ENCODE measurements at places on chromosomes 7 and 10.

- no peak for DNase-seq
Measured at GRCh38 chr10:93376372-93377293, 105.5 kb downstream of the MYOF start.

DNA sequence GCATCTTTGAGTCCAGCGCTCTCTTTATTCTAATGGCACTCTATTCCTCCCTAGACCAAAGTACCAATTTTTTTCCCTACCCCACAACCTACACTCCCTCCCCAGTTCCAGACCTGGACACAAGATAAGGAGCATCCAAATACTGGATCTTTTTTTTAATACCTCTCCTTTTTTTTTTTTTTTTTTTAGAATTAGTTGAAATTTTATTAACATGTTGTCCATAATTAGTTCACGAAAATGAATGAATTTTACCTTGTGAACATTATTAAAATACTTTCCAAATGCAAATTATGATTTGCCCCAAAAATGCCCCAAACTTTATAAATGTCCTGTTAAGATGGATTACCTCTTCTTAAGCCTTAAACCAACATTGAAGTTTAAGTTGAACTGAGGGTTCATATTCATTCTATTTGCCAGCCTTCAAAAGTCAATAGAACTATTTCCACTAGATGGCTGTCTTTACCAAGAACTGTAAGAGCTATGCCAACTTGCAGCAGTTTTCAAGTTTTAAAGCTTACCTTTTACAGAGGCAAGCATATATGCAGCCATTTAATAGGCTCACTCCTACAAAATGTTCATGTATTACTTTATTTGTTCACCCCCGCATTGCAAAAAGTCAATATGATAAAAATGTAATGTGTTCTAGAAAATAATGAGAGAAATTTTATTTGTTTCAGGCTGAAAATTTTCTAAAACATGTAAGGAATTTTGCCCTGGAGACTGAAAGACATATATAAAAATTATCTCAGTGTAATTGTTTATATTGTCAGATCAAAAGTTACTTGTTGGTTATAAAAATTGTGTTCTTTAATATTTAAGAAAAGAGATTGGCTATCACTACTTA is 39.7 kb upstream of the TNKS2 start:
- no peak for DNase-seq

GRCh38 chr10:105925045-105925785 is 1239.3 kb downstream of the SORCS1 start:
- DNase-seq: no peak

GRCh38 chr7:34759477-34760125 is 101.6 kb downstream of the NPSR1 start:
- no peak for DNase-seq

DNA sequence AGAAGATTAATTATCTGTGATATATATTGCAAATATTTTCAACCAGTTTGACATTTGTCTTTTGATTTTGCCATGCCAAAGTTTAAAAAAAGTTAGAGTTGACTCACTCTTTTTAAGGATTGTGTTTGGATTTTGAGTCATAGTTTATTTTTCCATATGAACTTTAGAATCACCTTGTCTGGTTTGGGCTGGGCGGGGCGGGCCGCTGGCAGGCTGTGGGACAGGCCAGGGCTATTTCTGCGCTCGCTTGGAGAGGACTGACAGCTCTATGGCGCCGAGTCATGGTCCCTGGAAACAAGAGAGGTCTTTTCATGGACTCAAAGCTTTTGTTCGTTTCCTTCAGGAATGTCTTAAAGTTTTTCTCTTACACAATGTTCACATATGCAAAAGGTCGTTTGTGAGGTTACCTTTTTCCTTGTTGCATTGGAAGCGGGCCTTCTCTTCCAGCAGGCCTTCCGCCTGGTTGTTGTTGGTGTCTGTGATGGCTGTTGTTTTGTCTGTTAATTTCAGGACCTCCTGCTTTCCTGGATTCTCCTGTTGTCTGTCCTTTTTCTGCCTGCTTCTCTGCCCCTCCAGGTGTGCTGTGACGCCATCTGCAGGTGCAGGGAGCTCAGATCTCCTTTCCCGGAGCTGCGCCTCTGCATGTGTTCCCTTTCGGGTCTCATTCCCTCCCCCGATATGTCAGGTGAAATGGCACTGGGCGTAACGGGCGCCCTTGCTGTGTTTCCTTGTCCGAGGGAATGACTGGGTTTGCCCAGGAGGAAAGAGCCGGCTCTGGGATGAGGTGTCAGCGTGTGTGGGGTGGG is 53.8 kb downstream of the INPP5A start:
- no peak for DNase-seq

DNA sequence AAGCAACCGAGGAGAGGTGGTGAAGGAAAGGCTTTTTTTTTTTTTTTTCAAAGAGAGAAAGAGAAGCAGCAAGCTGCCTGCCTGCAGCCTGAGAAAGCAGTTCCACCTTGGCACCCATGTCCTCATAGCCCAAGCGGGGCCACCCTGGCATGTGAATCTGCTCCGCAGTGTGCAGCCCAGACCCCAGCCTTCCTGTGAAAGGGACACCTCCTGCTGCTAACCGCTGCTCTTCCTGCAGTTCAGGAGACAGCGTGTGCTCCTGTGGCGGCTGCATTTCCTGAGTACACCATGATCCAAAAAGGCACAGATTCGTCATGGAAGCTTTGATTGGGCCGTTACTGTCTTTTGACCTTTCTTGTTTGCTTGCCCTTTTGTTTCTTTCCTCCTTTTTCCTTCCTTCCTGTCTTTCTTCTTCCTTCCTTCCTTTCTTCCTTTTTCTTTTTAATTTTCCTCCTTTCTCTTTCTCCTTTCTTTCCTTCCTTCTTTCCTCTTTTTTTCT is 38.1 kb downstream of the IKZF1 start:
- no peak for DNase-seq

DNA sequence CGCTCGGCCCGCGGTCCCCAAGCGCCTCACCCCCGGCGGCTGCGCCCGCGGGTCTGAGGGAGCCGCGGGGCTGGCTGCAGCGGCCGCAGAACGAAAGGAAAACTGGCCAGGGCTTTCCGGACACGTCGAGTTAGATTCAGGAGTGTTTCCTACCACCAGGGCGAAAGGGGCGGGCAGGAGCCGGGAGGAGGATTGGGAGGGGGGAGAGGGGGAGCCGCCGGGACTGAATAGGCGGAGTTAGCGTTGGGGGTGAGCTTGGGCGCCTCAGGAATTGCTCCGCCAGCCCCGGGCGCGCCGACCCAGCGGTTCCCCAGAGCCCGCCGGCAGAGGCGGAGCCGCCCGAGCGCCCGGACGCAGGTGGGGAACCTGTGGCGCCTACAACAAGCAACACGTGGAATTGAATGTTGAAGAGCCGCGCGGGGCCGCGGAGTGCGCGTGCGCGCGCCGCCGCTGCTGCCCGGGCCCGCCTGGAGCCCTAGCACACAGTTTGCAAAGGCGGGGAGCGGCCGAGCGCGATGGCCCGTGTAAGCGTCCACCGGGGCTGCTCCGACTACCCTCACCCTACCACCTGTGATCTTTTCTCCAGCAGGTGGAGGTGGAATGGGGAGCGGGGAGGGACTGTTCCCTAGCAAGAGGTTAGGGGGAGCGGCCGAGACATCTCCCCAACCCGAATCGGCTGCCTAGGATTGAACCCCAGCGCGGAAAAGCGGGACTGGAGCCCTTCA is at the start of gene CADPS2:
CADPS2 (minus strand) TSS at position 104 of the 725 bp plus-strand sequence. CDS start 123 bp downstream, outside the sequence.
- DNase-seq: peak; percentile 60

DNA sequence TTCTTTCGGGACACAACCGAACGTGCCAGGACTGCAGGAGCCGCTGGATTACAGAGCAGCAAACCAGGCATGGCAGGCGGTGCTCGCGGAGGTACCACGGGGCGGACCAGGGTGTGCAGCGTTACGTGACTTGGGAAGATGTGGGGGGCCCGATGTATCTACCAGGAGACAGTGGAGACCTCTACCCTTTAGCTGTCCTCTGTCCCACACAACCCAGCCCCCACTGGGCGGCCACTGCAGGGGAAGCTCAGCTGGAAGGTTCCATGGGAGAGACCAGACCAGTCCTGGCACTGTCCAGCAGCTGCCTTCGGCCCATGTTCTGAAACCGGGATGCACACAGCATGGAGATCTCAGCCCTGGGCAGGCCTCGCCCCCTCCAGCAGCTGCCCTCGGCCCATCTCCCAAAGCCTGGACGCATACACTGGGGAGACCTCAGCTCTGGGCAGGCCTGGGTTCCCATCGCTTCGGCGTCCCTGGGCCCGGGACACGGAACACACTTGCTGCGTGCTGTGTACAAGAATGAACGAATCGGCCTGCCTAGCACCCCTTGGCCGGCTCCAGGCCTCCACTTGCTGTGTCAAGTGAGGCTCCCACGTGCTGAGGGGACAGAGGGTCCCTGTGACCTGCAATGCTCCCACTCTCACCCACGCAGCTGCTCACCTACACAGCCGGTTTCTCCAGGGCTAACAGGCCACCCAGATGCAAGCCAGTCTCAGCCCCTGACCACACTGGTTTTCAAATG is 177.4 kb downstream of the ELFN1 start:
- DNase-seq: no peak

DNA sequence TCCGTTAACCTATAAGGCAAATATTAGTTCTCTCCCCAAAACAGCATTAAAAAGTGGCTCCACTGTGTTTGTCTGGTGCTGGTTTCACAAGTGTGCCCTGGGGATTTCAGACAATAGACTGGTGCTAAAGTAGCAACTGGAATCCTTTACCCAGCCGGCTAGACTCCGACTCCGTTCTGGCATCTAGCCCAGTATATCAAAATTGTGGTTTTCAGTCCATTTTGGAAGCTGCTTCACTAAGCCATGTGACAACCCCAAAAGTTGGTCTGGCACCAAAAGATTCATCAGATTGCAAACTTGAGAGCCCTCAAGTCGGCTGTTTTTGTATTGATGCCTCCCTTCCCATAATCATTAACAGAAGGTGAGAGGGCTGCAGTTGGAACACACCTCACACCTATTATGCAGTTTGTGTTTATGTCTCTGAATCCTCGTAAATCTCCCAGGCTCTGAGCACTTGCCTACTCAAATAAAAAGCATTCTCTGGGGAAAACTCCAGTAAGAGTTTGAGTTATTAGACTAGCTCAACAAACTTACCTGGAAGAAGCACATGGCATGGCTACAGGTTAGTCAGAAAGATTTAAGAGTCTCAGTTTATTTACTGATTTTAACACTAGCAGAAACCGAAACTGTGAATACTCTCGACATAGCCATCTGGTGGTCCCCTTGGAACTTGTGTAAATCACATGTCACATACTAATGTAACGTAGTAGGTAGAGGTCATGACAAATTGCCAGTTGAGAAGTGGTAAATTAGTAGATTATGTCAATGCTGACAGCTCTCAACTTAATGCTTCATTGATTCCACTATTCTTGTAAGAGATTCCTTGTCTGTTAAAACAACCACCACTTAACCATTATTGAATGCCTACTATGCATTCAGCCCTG is 14.8 kb upstream of the WNT16 start:
- DNase-seq: no peak

- no peak for DNase-seq
Measured at GRCh38 chr10:43082746-43083145, 5.9 kb downstream of the RET start.

DNA sequence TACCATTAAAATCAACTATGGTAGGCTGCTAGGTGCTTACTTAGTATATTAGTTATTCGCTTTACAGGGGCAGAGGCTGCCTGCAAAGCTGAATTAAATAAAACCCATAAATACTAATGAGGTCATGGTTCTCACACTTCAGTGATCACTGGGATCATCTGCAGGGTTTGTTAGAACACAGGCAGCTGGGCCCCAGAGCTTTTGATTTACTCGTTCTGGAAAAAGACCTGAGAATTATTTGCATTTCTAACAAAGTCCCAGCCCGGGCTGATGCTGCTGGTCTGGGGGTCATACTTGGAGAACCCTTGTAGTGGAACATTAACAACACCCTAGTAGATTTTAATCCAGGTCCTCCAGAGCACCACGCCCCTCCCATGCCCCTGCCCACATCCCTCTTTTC is 8.5 kb downstream of the UCN3 start:
- no peak for DNase-seq

GRCh38 chr7:8060241-8060640 is 91.6 kb downstream of the GLCCI1 start:
- no peak for DNase-seq

DNA sequence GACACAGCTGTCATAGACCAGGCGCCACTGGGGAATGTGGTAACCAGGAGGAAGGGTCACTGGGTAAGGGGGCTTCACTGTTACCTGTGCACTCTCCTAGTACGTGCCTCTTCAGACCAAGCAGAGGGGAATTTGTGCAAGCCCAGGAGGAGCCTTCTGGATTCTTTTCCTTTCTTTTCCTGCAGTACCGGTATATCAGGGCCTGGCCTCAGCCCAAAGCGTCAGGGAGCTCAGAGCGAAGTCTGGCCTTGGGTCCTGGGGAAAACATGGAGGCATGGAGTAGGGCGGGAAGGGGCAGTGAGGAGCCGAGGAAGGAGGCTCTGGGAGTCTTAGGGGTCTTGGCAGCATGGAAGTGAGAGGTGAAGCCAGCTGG is 133.6 kb upstream of the GDF10 start:
- DNase-seq: no peak

DNA sequence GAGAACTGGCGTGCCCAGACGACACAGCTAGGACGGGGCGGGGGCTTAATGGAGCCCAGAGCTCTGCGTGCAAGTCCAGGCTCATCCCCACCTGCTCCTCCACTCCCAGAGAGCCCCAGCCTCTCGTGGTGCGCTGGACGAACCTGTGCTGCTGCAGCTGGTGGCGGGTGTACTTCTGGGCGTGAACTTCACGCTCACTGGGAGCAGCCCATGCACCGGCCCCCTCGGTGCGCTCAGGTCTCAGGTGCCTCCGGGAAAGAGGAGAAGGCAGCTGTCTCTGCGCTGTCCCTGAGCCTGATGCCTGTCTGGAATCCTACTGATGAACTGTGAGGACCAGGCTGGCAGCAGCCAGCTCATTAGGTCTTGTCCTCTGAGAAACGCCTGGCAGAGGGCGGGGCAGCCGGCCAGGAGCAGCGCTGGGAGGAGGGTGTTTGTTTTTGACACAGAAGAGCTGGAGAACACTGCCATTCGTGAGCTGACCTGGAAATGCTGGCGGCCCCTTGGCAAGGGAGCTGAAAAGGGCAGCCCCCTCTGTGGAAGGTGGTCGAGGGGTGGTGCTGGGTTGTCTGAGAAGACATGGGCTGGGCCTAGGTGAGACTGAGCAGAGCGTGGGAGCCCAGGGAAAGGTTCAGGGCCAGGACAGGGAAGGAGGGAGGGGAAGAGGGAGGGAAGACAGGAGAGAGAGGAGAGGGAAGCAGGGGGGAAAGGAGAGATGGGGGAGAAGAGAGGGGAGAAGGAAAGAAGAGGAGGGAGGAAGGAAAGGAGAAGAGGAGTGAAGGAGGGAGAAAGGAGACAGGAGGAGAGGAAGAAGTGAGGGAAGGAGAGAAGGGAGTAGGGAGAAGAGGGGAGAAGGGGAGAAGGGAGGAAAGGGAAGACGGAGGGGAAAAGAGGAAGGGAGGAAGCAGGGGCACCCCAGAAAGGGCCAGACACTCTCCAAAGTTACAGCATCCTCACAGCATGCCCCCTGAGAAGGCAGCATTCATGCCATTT is 53.5 kb upstream of the TNS3 start:
- DNase-seq: no peak

DNA sequence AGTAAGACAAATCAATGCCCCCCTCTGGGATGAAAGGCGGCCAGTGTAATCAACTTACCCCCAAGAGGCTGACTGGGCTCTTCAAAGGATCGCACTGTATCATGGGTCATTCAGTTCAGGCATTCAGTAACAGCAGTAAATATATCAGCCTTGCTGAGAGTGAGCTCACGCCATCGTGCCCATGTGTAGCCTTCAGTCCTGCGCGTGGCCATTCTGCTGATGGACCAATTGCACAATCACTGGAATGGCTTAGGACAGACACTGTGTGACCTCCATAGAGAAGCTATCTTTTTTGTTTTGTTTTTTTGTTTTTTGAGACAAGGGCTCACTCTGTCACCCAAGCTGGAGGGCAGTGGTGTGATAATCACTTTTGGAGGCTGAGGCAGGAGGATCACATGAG is 9.1 kb upstream of the PRKRIP1 start:
- DNase-seq: no peak

- no peak for DNase-seq
Measured at GRCh38 chr7:115475761-115476385, 554.0 kb downstream of the MDFIC start.
